ENCODE measurements at places on chromosomes 4 and X.

DNA sequence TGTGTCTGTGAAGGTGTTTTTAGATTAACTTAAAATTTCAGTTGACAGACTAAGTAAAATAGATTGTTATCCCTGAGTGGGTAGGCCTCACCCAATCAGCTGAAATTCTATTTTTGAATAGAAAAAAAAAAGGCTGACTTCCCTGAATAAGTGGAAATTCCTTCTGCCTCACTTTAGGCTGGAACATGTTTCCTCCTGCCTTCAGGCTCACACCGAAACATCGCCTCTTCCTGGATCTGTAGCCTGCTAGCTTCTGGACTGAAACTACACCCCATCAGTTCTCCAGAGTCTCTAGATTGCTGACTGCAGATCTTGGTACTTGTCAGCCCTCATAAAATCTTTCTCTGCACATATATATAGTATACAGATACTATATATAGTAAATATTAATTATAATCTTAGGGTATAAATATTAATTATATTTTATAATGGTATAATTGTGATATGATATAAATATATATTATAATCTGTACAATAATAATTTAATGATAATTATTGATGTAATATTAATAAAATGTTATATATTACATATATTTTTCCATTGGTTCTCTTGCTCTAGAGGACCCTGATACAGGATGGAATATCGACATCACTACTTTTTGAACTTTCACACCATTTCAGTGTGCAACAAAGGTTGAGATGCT lies 13.7 kb upstream of the SLIT2 start:
- no peak for DNase-seq

- no peak for DNase-seq
These were observed 28.4 kb upstream of the NDST3 start for GRCh38 chr4:118005883-118006282.

GRCh38 chr4:186701273-186701672 lies 22.4 kb downstream of the FAT1 start:
- DNase-seq, result no peak

- no peak for DNase-seq
These were observed 395.9 kb upstream of the GRIA3 start for GRCh38 chrX:122788216-122788615.

- DNase-seq, result no peak
These were observed 203.0 kb downstream of the BMPR1B start for GRCh38 chr4:94960708-94961107.

- no peak for DNase-seq
These were observed 30.2 kb upstream of the GRIA3 start for GRCh38 chrX:123153846-123154335.

DNA sequence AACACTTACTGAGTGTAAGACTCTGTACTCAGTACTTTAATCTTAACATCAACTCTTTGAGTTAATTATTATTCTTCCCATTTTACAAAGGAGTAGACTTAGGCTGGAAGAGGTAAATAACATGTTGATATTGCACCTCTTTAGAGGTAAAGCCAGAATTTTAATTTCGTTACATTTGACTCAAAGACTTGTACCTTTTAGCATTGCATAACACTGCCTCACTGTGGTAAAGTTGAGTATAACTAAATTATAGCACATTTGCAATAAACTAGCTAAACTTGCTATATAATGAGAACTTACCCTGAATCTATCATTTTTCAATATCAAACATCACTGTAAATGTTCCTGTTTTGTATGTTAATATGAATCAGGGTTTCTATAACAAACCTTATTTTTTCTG lies 218.5 kb downstream of the PRR32 start:
- no peak for DNase-seq

DNA sequence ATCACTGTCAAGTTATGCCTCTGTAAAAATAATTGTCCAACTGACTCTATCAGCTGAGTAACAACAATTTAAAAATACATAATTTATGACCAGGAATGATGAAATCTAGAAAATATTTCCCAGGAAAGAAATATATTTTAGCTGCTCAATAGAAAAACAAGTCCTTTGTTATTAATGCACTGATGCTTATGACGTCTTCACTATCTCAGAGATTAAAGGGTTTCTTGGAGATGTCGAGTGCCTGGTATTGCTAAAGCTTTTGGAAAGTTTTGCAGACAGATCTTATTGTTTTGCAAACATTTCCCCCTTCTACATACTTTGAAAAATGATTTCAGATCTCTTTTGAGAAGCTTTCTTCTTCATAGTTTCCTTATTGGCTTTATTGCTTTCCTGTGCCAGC lies 154.6 kb upstream of the RPS6KA3 start:
- DNase-seq, result no peak

DNA sequence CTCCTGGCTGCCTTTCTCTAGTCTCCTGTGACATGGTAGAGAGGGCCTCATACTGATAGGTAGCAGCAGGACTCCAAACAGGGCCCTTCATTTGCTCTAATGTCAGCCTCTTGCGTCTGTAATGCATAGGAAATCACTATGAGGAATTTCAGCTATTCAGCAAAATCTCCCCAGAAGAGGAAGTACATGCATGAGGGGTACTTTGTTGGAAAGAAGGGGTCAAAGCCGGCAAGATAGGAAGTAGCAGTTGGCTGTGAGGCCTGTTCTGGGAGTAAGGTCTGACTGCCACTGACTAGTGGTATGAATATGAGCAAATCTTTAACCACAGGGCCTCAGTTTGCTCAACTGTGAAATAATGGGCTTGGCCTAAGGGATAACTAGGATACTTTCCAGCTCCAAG lies 283.2 kb downstream of the ARHGAP10 start:
- DNase-seq, result no peak

GRCh38 chr4:185745891-185746290 lies 66.1 kb downstream of the SORBS2 start:
- no peak for DNase-seq

GRCh38 chr4:80462621-80463091 lies 127.1 kb downstream of the CFAP299 start:
- no peak for DNase-seq

GRCh38 chr4:7924570-7924969 lies 15.1 kb downstream of the AFAP1 start:
- no peak for DNase-seq

DNA sequence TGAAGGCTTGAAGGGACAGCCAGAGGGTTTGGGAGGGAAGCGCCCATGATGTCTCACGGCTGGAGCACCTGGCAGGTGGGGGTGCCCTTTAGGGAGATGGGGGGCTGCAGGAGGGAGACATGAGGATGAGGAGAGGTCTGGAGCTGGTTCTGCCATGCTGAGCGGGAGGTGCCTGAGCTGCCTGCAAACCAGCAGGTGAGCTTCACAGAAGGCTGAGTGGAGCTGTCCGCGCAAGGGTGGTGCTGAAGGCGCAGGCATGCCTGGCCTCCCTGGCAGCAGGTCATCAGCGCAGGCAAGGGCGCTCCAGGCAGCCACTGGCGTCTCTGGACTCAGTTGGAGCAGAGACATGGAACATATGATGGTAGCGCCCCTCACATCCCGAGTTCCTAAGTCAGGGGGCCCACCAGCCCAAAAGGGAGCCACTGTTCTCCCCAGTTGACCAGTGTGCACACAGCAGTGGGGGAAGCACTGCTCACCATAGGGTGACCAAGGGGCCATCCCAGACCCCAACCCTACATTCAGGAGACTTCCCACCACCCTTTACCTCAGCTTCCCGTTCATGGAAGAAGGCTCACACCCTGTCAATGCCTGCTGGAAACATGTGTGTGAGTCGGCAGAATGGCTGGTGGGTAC lies 25.8 kb downstream of the ADRA2C start:
- DNase-seq, result no peak

- no peak for DNase-seq
These were observed 1.9 kb downstream of the OCIAD2 start for GRCh38 chr4:48904541-48905142.

DNA sequence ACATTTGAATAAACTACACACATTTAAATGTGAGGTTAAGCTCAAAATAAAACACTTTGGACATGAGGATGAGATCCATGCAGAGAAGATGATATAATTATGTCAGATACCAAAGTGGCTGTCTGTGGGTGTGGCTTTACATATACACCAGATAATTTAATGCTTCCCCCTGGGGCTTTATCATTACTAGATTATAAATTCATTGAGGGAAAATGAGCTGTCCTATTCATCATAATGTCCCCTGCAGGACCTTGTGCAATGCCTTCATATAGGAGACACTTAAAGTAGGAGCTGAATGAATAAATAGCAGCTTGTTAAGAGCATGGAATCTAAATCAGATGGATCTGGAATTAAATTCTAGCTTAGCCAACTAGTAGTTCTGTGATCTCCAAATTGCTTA lies 49.7 kb downstream of the OTC start:
- DNase-seq, result no peak

- no peak for DNase-seq
These were observed 70.4 kb downstream of the LDB2 start for GRCh38 chr4:16827794-16828724.

- DNase-seq, result no peak
These were observed 41.3 kb upstream of the IGFBP7 start for GRCh38 chr4:57151481-57151880.

- no peak for DNase-seq
These were observed 10.3 kb upstream of the CXCL2 start for GRCh38 chr4:74109116-74109869.

- no peak for DNase-seq
These were observed 265.5 kb downstream of the PPP3CA start for GRCh38 chr4:101081695-101082369.

- no peak for DNase-seq
These were observed 715 bp downstream of the ZMAT1 start for GRCh38 chrX:101931136-101931487.

DNA sequence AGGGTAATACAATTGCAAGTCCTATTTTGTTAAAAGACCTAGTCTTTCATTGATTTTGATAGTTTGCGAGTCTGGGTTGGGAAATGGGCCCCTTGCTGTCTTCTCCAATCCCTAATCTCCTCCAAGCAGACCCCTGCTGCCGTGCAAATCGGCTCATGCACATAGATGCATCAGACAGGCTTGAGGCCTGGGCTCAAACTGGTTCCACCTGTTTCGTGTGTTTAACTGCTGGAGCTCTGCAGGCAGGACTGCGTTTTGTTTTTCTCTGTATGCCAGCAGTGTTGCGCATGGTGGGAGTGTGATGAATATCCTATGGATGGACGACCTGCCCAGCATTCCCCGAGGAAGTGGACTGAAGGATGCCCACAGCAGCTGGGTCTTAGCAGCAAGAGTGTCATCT lies 133.9 kb downstream of the PDGFRA start:
- DNase-seq, result no peak

- no peak for DNase-seq
These were observed 1.6 kb downstream of the ZCCHC12 start for GRCh38 chrX:118825227-118825626.

GRCh38 chr4:865121-865465 lies 39.2 kb upstream of the CPLX1 start:
- no peak for DNase-seq

- no peak for DNase-seq
These were observed 155.8 kb downstream of the PDGFC start for GRCh38 chr4:156815717-156816359.

- DNase-seq, result no peak
These were observed 40.5 kb downstream of the HMGB2 start for GRCh38 chr4:173293663-173294062.

DNA sequence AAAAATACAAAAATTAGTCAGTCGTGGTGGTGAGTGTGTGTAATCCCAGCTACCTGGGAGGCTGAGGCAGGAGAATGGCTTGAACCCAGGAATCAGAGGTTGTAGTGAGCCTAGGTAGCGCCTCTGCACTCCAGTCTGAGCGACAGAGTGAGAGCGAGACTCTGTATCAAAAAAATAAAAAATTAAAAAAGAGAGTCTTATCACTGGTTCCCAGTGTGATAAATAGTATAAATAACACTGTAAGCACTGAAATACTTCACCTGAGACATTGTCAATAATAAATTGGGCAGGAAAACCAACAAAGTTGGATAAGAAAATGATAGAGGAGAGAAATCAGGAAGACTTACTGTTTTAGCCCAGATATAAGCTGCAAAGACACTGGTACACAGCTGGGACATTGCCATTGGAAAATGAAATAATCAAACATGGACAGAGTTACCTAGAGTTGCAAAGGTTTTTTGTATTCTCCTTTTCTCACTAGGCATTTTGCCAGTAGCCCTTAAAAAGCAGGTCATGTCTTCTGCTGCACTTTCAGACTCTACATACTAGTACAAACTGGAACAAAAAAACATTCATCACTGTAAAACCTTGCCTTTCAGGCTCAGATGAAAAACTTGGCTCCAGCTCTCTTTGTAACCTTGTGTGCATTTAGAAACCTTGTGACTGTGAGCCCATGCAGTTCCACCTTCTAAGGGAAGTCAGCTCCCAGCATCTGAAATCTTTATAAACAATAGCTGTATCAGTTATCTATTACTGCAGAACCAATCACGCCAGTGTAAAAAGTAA lies 55.0 kb upstream of the PPP1R2C start:
- DNase-seq, result no peak

DNA sequence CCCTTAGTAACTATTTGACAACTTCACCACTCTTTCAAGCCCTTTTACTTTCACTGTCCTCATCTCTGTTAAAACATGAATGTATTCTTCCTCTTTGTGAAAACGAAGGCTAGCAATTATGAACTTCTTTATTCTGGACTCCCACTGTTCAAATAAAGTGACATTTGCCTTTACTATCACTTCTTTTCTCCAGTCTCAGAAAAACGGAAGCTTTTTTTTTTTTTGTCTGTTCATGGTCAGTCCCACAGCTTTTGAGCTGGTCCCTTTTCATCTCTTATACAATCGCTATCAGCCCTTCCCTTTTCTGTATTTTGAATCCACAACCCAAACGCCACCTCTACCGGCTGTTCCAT lies 327.7 kb downstream of the DKK2 start:
- no peak for DNase-seq

- DNase-seq, result no peak
These were observed 291.7 kb downstream of the PACRGL start for GRCh38 chr4:20992002-20992401.

DNA sequence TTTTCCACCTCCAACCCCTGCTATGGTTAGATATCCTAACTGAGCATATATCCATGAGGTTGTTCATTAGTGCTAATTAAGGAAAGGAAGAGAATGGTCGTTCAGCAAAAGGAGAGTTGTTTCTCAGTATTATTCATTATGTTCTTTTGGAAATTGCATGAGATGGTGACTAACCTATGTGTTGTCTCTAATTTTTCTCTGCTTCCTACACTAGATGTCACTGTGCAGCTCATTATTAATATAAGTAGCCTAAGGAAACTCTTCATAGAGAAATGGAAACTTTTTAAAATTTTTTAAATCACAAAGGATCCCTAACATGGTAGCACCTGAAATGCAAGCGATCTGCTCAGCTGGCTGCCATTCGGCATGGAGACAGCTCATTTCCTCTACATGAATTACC lies 67.7 kb upstream of the FAM9A start:
- DNase-seq, result no peak

GRCh38 chrX:154354516-154354915 lies 19.9 kb downstream of the FLNA start:
- no peak for DNase-seq

GRCh38 chr4:184328022-184328736 lies 110.5 kb upstream of the ENPP6 start:
- no peak for DNase-seq

DNA sequence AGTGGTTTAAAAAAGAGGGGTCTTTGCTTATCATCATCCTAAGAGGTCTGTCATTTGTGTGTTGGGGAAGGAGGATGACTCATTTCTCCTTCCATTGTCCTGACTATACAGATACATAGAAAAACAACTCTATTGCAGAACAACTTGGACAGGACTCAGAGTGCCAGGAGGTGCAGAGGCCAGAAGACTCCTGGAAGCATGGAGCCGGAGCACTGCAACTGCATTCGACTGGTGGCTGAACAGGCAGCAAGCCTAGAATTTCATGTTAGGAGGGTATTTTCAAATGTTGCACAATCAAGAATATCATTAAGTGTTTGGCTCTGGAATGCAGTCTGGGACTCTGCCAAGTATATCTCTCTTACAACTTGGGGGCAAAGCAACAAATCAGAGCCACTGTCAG lies 35.0 kb upstream of the MAML3 start:
- no peak for DNase-seq

Measured in activated CD4-positive, alpha-beta T cell treated with anti-CD3 and anti-CD28 coated beads, Interleukin-2, amount 50 U/mL, for 1 hour (primary cell).